ENCODE measurements at places on chromosomes 16 and 17.

DNA sequence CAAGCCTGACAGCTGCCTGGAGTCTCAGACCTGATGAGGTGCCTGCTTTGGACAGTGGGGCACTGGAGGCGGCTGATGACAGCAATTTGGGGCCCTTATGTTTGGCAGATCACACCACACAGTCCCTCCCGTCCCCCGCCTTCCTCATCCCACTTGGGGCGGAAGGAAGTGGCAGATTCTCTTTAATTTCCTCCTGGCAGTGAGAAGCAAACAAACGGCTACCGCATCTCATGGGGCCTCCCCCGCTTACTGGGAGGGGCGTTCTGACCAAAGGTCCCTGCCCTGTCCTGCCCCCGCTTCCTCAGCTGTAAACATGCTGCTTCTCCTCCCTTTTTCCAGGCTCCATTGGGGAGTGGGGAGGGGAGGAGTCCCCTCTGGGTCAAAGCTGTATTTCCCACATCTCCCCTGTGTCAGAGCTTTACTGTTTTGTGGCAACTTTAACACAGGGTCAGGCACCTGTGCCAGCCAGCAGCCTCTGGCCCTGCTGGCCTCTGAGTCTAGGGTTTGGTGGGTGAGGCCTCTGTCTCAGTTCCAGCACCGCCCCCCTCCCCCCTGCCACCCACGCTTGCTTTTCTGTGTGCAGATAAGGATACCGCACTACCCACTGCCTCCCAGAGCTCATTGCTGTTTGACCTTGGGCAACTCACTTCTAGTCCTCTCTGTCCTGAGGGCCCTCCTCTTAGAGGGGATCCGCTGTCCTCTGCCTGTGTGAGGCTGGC lies 5.4 kb upstream of the NFATC3 start:
- DNase-seq = no peak

GRCh38 chr16:76748461-76749348 lies 442.3 kb upstream of the MON1B start:
- DNase-seq = no peak

DNA sequence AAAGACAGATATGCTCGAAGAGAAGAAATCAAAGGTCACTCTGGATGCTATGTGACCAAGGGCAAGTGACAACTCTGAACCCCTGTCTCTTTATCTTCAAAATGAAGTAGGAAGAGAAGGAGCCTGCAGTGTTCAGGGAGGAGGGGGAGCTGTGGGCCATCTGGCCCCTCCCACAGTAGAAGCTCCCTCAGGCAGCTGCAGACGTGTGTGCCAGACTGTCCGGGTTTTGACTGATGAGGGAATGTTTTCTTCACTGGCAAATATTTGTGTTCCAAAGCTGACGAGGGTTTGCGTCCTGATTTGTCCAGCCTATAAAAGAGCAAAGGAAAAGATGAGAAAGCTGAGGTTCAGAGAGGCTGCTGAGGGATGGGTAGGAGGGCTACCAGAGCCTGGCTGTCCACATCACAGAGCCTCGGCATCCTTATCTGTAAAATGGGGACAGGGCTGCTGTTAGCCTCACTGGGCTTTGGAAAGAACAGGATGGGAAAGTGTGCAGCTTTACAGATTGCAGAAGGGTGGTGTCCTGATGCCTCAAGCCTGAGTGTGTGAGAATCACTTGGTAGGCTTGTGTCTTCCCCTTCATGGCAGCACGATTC lies 1.8 kb upstream of the GINS2 start:
- no peak for DNase-seq

DNA sequence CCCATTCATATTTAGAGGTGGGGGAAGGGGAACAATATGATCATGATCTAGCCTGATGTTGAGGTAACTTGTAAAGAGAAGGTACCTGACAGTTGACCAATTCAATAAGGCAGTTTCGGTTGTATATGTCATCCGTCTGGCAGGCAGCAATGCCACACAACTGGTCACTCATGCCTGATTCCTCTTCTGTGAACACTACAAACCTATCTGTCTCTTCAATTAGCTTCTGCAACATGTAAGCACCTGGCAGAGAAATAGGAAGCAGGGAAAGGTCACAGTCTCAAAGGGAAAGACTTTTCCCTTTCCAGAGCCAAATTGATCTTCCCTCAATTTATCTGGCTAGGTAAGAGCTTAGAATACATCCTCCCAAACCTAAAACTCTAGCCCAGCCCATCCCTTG lies 10.2 kb upstream of the RSKR start:
- no peak for DNase-seq

GRCh38 chr17:36939802-36940312 lies 2.6 kb downstream of the LHX1 start:
- no peak for DNase-seq

- DNase-seq = no peak
These were observed 14.3 kb downstream of the ZP2 start for GRCh38 chr16:21197112-21197511.

GRCh38 chr17:65197201-65197600 lies 60.0 kb downstream of the RGS9 start:
- no peak for DNase-seq

DNA sequence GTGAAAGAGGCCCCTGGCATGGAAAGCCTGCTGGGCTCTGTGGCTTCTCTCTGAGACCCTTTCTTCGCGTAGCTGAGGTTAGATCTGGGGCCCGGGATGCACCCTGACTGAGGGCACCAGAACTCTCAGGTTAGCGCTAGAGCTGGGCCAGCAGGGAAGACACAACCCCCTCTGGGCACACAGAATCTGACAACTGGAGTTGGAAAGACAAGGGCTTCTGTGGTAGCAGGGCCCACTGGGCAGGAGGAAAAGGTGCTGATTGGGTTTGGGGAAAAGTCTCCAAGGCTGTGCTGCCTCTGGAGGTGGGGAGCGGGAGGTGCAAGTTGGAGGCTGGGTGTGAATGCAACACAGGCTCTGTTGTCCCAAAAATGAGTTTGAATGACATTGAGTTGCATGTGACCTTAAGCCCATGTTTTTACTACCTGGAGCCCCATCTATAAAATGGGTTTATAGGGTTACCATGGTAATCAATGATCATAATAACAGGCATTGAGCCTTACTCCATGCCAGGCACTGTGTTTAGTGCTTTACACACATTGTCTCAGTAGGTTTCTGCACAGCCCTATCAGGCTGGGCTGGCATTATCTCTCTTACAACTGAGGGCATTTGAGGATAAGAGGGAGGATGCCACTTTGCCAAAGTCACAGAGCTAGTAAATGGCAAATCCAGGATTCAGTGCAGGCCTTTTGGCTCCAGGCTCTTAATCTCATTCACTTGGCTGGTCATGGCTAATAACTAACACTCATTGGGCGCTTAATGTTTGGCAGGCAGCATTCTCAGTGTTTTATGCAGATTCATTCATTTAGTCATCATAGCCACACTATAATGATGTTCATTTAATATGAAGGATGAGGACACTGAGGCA lies 9.5 kb upstream of the IGFBP4 start:
- DNase-seq = no peak

- peak; percentile 1 for DNase-seq
These were observed 450.0 kb downstream of the NPIPA7 start for GRCh38 chr16:16828913-16829398.

DNA sequence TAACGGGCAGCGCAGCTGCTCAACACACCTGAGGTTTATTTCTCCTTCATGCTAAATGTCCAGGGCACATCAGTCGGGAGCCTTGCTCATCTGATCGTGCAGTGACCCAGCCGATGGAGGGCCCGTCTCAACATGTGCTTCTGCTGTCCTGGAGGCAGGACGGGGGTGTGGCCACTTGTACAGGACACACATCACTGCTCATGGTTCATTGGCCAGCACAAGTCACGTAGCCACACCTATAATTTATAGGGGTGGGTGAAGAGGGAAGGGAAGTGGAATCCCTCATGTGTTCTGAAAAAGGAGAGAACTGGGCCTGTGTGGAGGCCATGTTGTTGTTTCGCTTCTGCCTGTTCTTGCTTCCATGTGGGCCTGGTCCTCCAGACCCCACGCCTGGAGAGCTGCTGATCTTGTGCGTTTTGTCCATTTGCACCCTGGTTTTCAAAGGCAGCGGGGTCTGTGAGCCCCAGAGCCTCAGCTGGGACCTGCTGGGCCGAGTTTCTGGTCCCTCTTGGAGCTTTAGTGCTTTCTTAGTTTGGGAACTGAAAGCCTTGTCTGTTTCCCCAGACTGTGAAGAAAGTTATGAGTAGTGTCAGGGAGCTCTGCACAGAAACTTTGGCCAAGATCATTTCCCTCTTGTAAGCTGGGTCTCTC lies 60.5 kb downstream of the CMIP start:
- no peak for DNase-seq

DNA sequence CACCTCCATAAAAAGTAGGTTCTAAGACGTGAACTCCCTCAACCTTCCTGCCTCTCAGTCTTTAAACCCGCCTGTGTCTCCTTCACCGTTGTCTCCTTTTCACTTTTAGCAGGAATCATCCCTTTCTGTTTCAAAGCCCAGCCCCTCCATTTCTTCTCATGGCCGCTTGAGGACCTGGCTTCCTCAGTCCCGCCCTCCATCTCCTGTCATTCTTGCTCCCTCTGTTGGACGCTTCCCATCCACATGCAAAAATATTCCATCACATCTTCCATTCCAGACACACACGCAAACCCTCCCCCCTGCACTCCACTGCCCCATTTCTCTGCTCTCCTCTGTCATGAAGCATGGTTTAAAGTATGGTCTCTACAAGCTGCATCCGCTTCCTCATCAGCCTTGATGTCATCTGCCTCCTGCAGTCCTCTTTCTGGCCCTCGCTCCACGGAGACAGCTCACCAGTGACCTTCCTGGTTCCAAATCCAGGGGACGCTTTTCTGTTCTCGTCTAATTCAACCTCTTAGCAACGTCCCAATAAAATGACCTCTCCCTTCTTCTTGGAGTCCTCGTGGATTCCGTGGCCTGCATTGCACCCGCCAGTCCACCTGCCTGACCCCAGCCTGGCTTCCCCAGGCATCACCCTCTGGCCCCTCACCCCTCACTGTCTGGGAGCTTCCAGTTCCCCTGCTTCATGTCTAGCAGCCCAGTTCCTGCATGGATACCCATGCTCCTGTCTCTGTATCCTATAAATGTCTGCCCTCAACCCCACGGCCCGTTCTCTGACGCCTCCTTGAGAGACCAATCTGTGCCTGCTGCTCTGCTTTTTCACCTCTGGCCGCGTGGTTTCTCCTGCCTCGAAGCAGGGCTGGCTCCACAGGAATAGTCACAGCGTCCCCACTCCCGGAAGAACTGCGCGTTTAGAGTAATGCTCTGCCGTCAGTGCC lies 26.2 kb downstream of the ANKRD40 start:
- peak; percentile 88 for DNase-seq

DNA sequence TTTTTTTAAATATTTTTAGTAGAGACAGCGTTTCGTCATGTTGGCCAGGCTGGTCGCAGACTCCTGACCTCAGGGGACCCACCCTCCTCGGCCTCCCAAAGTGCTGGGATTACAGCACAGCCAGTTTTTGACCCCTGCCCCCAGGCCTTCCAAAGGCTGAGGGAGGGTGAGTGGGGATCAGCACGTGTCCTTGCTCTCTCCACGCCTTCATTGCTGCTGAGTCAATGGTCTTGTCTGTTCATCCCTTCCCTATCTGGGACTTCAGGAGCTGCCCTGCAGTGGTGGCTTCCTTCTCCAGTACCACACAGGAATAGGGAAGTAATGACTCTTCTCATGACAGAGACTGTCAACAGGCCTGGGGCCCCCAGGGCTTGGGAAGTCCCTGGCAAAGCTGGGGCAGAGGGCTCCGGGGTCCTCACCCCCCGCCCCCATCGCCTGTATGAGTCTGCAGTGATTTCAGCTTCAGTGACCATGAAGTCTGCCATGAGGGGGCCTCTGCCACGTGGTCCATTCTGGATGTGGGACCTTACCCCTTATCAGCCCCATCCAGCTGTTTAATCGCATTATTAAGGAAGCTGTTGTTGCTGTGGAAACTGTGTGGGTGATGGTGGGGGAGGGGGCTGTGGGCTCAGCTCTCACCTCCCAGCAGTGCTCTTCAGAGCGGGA lies 6.1 kb downstream of the ABCC3 start:
- DNase-seq = peak; percentile 24

GRCh38 chr17:57096472-57097202 lies 11.6 kb downstream of the AKAP1 start:
- no peak for DNase-seq

- DNase-seq = no peak
These were observed 46.5 kb downstream of the ARHGAP27 start for GRCh38 chr17:45386178-45386577.

DNA sequence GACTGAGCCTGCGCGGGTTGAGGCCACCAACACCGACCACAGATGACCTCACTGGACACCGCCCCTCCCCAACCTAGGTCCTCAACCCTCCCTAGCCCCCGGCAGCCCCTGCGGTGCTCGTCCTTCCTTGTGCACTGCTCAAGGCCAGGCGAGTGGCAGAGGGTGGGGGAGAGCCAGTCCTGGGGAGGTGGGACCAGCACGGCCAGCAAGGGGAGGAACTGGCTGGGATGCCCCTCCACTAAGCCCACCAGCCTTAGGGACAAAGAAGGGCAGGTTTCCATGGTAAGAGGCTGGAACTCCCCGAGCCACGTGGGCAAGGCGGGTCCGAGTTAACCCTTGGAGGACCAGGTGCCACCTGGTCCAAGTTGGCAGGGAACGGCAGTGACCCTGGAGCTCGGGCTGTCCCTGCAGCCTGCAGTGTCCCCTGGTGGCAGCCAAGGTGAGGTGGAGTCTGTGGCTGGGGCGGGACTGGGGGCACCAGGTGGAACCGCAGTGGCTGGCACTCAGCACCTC lies 9.2 kb downstream of the FSCN2 start:
- no peak for DNase-seq

GRCh38 chr16:55502801-55503366 lies 6.0 kb upstream of the LPCAT2 start:
- peak; percentile 89 for DNase-seq

GRCh38 chr17:72618001-72618509 lies 474.4 kb downstream of the SLC39A11 start:
- DNase-seq = no peak

Measured in fibroblast of upper back skin (primary cell).